NCI-H526 treated with DMSO at 0.1 percent for 48 hours (cell line): ENCODE measurements at places on chromosomes 2 and 18.

GRCh38 chr2:17976871-17977746 is 98.6 kb downstream of the KCNS3 start:
- DNase-seq: no peak

DNA sequence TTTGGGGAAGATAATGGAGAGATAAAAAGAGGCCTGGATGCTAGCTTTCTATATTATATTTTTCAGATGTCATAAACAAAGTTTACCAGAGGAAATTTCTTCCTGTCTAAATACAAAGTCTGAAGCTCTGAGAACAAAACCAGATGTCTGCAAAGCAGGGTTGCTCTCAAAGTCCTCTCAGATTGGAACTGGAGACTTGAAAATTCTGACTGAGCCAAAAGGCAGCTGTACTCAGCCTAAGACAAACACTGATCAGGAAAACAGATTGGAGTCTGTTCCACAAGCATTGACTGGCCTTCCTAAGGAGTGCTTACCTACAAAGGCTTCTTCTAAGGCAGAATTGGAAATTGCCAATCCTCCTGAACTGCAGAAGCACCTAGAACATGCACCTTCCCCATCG is 25.1 kb downstream of the KDM3A start:
- DNase-seq: no peak

DNA sequence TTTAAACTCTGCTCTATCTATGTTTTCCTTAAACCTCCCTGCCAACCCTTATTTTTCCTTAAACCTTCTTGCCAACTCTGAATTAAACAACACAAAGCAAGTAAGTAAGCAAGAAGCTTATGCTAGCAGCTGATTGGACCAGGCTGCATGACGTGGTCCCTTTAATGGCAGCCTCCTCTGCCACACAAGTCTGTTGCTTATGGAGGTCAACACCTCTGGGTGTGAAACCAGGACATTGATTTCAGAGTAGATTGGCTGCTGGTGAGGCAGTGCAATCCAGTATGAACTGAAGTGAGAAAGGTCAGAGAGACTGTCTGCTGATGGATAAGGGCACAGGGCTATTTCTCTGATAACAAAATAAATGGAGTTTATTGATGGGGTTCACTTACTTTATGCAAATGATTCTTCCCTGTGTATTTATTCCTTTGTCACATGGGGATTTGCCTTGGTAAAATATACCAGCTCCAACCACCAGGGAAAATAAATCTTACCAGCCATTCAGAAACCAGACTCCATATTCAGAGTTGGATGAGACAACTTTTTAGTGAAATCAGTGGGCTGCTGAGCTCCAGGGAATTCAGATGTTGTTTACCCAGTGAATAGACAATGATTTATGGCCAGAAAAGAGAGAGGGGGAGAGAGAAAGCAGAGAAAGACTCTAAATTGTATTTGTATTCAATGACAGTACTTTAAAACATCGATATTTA is 112.2 kb upstream of the NCKAP5 start:
- peak; percentile 46 for DNase-seq

- DNase-seq: no peak
Measured at GRCh38 chr2:127811397-127812321, 688 bp upstream of the WDR33 start.

DNA sequence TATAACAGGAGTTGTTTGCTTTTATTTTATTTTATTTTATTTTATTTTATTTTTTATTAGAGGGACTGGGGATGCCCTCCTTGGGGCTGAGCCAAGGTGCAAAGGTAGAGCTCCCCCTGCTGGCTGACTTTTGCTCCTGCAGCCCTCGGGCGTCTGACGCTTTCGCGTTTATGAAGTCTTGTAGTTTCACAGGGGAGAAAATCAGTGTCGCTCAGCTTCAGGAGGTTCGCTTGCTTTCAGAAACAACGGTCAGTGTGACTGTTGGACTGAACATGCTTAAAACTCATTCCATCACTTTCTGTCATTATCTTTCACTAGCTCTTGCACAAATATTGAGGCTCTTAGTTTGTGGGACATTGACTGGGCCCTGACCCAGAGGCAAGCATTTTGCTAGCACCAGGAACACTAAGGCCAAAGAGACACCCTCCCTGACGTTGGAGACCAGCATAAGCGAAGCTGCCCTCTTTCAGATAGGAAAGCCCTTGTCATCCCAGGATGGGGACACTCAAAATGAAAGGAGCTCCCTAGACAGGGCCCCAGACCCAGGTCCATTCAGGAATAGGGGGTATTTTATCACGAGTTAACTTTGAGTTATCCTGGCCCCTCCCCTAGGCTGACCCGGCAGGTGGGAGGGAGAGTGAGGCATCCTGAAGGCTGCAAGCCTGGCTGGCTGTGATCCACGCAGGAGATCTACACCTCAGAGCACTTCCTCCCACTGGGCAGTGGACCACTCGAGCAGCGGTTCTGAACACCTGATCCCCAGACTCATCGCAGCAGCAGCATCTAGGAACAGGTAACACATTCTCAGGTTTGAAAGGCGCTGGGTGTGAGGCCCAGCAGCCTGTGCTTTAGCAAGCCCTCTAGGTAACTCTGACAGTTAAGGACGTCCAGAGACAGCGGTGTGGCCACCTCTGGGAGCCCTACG is 34.4 kb downstream of the LGALSL start:
- peak; percentile 45 for DNase-seq

DNA sequence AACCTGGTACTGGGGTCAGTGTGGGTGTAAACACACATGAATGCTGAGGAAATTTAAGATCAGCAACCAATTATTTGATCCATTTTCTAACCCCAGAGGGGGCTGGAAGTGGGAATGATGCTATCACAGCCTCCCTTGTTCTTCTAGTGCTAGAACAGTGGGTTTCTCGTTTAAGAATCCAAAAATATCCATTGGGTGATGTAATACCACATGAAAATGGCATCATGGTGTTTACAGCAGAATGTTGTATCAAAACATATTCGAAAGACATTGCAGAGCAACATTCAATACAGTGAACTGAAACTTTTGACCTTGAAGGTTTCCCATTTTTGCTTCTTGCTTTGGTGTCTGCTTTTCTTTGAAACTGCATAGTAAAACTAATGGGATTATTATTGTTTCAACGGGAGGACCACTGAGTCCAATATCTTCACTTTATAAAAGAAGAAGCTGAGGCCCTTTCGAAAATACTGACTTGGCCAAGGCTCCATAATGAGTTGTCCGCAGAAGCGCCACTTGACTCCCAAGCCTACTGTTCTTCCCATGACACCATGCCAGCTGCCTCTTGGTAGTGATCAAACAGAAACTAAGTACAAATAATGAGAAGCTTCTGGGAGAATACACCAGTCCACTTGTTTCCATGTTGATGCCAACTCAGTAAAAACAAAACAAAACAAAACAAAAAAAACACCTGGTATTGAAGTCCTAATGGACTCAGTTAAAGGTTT is 106.1 kb downstream of the COLEC12 start:
- no peak for DNase-seq

GRCh38 chr2:85746321-85747004 is 7.3 kb upstream of the ATOH8 start:
- DNase-seq: no peak

GRCh38 chr18:3761266-3761665 is 311.3 kb downstream of the TGIF1 start:
- no peak for DNase-seq

GRCh38 chr2:71157124-71157793 is 26.8 kb downstream of the MPHOSPH10 start:
- peak; percentile 13 for DNase-seq

- DNase-seq: no peak
Measured at GRCh38 chr2:43854671-43855070, 15.9 kb downstream of the ABCG8 start.

DNA sequence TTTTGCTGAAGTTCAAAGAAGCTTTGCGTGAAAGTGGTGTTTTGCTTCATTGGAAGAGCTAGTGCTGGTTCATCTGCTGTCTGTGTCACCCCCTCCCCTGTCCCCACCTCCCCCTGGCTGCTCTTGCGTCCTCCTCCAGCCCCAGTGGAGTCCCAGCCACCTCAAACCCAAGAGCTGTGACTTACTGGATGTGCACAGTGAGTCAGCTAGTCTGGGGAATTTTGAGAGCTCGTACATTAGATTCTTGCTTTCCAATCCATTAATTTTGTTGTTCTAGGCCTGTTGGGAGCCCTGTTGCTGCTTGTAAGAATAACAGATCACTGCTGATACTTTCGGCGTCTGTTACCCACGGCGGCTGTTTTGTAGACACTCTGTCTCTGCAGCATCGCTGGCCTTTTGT is 412.1 kb downstream of the TSN start:
- no peak for DNase-seq

DNA sequence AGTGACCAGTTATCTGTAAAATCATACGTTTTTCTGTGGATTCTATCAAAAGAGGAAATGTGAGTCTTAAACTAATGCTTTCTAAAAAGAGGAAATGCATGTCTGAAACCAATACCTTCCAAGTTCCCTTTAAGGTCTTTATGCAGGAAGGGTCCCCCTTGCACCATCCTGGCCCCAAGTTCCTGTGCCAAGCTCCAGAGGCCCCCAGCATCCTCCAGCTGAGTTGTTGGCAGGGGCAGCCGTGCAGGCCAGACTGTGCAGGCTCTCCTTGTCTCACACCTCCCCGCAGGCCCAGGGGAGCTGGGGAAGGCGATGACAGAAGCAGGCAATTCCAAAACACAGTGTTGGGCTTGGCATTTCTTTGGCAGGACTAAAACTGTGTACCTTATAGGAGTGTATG is 39.2 kb downstream of the DPYSL5 start:
- no peak for DNase-seq

DNA sequence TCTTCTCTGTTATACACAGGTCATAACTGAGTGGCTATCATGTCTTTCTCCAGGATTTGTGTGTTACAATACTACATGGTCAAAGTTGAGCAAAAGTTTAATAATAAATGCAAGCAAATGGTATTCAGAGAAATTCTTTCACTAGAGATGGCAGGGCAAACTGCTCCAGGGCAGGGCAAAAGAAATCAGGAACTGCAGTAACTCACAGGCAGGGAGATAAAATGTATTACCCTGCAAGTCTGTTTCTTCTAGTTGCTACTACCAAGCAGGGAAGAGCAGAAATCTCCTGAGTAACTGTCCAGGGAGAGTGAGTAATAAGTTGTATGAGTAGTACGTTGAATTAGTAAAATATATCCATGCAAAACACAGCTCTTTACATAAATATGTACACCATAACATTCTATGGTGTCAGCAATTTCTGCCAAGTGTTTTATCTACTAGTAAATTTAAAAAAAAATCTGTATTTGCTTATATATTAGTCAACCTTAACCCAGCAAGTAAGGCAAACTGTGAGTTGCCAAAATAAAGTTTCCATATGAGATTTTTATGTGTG is 404.1 kb downstream of the ZEB2 start:
- no peak for DNase-seq
